Panc1 (cell line): ENCODE measurements at places on chromosomes 2 and 18.

DNA sequence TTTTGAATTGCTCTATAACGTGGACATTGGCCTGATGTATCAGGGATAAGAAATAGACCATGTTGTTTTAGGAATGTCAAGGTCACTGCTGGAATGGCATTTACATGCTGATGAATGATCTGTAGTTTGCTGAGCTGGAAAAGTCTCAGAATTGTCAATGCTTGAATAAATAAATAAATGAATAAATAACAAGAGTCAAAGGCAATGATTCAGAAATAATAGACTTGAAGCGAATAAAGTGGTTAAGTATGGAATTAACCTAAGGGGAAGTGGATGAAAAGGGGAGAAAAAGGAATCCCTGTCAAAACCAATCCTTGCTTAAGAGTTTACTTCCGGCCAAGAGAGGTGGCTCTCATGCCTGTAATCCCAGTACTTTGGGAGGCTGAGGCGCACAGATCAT is 1620.0 kb downstream of the SUCLG1 start:
- no peak for DNase-seq

DNA sequence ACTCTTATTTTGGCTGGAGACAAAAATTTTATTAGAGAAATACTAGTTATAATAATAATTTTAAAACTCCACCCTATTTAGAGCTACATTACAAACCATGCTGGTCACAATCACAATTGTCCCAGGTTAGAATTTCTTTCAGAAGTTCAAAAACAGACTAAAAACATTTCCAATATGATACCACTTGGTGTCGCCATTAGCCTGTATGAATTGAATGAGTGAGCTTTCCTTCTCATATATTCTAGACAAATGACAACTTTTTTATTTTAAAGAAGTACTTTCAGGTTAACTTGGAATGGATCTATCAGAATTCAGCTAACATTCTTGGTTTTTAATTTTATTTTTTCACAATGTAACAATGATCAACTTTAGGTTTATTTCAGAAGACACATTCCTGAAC is 48.0 kb downstream of the SERPINB8 start:
- peak; percentile 8 for DNase-seq

- DNase-seq, result no peak
These were observed 63.5 kb upstream of the NFE2L2 start for GRCh38 chr2:177328056-177328455.

- DNase-seq, result no peak
These were observed 569.9 kb downstream of the EPHA4 start for GRCh38 chr2:221002101-221002685.

GRCh38 chr18:10290638-10291235 is 163.7 kb upstream of the APCDD1 start:
- DNase-seq, result no peak

DNA sequence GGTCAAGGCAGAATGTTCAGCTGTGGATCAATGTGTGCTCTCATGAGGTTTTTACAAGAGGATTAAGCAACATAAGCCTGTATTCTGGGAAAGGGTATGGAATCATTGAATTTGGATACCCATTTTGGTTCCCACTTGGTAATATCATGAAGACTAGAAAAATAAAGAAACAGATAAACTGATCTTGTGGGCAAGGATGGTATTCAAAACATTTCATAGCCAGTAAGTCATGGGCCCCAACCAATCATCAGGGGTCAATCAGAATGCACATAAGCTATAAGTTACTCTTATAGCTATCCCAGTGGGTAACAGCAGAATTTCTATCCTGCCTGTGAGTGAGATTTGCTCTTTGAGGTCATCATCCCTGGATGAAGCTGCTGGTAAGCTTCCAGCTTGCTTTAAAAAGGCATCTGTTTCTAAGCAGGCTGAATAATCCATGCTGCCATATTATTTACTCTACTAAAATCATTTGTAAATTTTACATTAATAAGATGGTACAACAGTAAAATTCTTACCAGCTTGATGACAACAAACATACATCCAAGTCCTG is 291.2 kb downstream of the RAD51AP2 start:
- DNase-seq, result no peak

DNA sequence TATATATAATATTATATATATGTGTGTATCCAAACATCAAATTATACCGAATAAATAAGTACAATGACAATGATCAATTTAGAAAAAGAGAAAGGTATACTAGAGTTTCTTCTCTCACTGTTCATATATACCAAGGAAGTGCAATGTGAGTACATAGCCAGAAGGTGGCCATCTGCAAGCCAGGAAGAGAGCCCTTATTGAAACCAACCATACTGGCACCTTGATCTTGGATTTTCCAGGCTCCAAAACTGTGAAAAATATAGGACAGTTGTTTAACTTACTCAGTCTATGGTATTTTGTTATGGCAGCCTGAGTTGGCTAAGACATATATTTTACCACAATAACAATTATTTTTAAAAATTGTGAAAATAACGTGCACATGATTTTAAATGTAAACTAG is 1490.2 kb upstream of the SLC39A10 start:
- DNase-seq, result no peak

DNA sequence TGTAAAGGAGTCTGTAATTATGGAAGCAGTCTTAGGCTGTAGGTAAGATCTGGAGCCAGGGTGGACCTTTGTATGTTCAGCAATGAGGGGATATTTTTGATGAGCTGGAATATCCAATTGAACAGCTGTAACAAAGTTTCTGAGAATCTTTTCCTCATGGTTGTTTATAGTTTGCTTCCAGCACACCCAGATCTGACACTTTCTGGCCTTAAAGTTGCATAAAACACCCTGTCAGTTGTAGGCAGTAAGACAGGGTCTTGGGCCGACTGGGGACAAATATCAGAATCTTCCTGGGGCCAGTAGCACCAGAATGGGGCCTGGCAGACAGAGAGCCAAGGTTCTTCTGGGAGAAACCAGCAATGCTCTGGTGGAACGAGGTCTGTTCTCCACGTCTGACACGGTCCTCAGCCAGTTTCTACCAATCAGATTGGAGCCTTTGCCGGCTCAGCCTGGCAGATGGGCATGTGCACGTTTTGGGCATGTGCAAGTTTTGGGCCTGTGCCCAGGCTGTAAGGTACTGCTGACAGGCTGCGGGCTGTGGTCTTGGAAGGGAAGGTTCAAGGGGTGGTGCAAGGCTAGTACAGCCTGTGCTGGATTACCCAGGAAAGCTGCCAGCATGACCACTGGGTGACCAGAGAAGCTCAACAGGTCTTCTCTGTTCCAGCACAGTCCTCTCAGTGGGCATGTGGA is 89.8 kb downstream of the PRKCE start:
- no peak for DNase-seq

DNA sequence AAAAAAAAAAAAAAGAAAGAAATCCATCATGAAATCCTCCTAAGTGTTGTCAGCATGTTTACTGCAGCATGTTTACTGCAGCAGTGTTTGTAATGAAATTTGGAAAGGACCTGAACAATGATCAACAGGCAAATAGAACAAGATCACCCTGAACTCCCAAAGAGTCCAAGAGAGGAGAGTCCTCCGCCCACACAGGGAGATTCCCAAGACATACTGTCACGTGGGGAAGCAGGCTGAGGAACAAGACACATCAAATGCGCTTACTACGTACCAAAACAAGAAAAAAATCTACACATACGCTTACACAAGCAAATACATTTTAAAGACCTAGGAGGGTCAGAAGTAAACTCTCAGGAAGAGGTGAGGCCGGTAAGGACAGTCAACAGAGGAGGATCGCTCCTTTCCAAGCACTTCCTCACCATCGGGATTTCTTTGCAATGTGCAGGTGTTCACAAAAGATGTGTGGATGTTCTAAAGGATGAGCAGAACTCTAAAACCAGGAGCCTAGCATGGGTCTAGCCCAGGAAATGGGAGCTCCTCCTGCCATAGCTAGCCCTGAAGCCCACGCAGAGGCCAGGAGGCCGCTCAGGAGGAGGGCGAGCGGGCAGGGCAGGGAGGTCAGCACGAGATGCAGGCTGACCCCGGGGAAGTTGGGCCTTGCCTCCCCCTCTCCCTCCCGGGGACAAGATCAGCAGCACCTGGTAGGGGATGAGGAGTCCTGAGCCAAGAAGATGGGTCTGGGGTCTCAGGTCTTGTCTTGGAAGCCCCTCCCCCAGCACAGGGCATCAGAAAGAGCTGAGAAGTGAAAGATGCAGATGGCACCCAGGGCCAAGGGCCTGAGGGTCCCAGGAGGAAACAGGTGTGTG is 66.4 kb downstream of the ZNF516 start:
- DNase-seq, result no peak

DNA sequence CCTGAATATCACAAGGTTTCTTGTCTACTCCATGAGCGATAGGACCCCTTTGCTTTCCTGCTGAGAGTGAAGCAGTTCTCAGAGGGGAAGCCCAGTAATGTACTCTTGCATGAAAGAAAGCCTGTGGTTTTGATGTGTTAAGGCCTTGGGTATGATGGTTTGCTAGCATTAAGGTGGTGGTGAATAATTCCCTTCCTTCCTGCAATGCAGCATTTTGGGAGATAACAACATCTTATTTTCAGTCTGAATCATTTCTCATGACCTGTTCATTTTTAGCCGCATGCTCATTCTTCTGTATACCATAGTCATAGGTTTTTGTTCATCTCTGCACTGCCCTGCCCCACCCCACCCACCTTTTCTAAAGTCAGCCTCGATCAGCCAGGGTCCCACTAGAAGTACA is 66.2 kb downstream of the HNMT start:
- DNase-seq, result no peak

DNA sequence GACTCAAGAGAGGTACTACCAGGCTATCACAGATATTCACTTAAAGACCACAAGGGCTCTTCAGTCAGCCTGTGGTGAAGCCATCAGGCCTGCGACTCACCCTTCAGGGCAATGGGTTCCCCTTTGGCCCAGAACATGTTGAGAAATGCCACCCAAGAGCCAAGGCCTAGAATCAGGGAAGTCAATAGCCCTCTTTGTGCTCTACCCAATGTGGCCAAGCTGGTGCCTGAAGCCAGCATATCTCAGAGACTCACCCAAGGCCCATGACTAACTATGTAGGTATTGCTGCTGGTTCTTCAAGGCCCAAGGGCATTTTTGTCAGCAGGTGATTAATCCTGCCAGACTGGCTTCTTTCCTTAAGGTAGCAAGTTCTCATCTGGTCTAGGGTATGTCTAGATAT is 338.9 kb upstream of the SETBP1 start:
- DNase-seq, result no peak

GRCh38 chr2:8623576-8623957 is 58.3 kb upstream of the ID2 start:
- no peak for DNase-seq

- DNase-seq, result no peak
These were observed 213.2 kb upstream of the CNTNAP5 start for GRCh38 chr2:123811846-123812245.

GRCh38 chr2:222998459-222998858 is 53.5 kb upstream of the KCNE4 start:
- no peak for DNase-seq

- no peak for DNase-seq
These were observed 2.9 kb downstream of the KLHL29 start for GRCh38 chr2:23387845-23388244.

DNA sequence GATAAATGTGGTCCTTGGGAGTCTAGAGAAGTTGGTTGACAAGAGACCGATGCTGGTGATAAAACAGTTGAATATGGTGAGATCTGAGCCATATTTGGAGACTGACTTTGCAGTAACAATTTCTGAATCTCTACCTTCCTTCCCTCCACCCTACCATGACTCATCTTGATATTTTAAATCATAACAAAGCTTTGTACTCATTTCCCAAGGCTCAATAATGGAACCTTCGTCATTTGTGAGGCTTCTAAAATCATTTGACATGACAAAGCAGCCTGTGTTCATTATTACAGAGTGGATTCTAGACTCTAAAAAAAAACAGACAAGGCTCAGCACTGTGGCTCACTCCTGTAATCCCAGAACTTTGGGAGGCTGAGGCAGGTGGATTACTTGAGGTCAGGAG is 38.5 kb upstream of the PDCL3 start:
- no peak for DNase-seq

DNA sequence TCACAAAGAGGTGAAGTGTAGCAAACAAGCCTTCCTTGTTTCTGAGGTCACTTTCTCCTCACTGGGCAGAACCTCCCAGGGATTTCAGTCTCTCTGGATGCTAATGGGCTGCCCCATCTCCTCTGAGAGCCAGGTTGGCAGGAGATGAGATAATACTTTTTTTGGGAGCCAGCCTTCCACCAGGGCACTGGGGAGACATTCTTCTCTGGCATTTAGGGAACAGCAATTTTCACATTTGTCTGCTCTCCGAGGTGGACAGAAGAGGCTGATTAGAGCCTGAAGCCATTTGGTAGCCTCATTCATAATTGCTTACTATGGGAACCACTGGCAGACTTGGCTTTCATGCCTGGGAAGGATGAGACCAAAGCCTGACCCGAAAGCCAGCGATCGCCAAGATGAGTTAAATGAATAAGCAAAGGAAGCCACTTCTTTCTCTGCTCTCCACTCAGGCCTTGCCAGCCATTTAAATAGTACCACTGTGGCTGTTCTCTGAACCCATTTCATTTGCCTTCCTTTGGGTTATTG is 70.1 kb downstream of the NRP2 start:
- DNase-seq, result no peak

GRCh38 chr2:163997466-163997865 is 261.7 kb upstream of the FIGN start:
- no peak for DNase-seq
